ENCODE measurements at places on chromosomes 6 and 20. TPM values are rescaled to one million over a fixed set of nuclear protein-coding genes. Genes with fewer than 3 reads are reported as not detected.

- H3K4me1 ChIP-seq = no peaks in the 10 kb centered on the region
- H3K27me3 ChIP-seq = peaks cover 12% of the 10 kb centered on the region
- no peak overlapping the region for H3K4me3 ChIP-seq
- DNase-seq = no peak
Observed at GRCh38 chr6:6052216-6052615, 45.5 kb upstream of the NRN1 start.

DNA sequence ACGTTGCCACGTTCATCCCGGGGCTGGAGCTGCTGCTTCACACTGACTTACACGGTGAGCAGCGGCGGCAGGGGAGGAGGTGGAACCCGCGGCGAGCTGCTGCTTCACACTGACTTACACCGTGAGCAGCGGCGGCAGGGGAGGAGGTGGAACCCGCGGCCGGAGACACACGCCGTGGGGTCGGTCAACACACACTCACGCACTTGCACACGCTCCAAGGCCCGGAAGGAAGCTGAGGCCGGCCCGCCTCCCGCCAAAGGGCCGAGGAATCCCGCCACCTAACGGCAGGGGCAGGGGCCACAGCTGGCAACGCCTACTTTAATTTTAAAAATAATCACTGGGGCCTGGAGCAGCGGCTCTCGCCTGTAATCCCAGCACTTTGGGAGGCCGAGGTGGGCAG is 94.4 kb upstream of the FOXC1 start:
- no peak overlapping the region for H3K4me3 ChIP-seq
- no peak for DNase-seq
- no peaks in the 10 kb centered on the region for H3K27me3 ChIP-seq
- no peak overlapping the region for H3K27ac ChIP-seq

GRCh38 chr20:19901226-19901625 is 115.9 kb upstream of the NAA20 start:
- peaks cover 36% of the 10 kb centered on the region for H3K4me1 ChIP-seq
- H3K36me3 ChIP-seq = peaks cover 5% of the 10 kb centered on the region
- peak overlapping the region; percentile 39 for H3K27ac ChIP-seq
- peak; percentile 59 for DNase-seq
- no peak overlapping the region for H3K4me3 ChIP-seq
- H3K27me3 ChIP-seq = no peaks in the 10 kb centered on the region

The AKAP7 gene
- polyA plus RNA-seq = 4.9 TPM

- no peak for DNase-seq
- peaks cover 2% of the 10 kb centered on the region for H3K27me3 ChIP-seq
- H3K4me3 ChIP-seq = no peak overlapping the region
- H3K36me3 ChIP-seq = no peaks in the 10 kb centered on the region
- H3K27ac ChIP-seq = no peak overlapping the region
- no peaks in the 10 kb centered on the region for H3K4me1 ChIP-seq
Observed at GRCh38 chr6:40258531-40258930, 324.3 kb upstream of the MOCS1 start.

The LBP gene
- not detected for polyA plus RNA-seq

The PSMB8 gene
- 487 TPM for polyA plus RNA-seq

The FAM217A gene
- not detected for polyA plus RNA-seq

DNA sequence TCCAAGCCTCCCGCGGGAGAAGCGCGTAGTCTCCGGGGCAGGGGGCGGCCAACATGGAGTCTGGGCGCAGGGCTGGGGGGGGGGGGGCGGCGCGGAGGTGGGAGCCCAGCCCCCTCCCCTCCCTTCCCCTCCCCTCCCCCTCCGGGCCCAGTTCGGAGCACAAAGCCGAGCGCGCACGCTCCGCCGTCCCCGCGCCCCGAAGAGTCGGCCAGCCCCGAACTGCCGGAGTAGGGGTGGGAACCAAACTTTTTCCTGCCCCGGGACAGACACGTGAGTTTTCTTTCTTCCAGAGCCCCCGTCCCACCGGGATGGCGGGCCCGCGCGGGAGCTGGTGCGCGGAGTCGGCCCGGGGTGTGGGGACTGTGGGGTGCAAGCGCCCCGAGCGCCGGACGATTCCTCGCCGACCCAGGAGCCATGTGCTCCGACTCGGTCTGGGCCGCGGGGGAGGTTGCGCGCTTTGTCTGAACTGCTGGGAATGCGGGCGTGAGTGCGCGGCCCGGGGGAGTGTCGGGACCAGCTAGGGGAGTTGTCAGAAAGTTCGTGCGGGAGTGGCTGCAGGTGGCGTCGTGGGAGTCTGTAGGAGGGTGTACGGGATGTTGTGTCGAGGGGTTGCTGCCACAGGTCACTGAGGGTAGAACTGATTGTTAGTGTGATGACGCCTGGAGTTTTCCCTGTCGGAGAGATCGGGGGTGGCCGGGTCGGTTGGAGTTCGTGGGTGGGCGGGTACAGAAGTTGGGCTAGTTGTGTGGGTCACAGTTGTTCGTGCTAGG is 1.2 kb downstream of the TGIF2 start:
- peak; percentile 31 for DNase-seq
- H3K4me3 ChIP-seq = peak overlapping the region; percentile 91
- peaks cover 3% of the 10 kb centered on the region for H3K27me3 ChIP-seq
- H3K36me3 ChIP-seq = peaks cover 12% of the 10 kb centered on the region

The ACTL10 gene
- 1.2 TPM for polyA plus RNA-seq

DNA sequence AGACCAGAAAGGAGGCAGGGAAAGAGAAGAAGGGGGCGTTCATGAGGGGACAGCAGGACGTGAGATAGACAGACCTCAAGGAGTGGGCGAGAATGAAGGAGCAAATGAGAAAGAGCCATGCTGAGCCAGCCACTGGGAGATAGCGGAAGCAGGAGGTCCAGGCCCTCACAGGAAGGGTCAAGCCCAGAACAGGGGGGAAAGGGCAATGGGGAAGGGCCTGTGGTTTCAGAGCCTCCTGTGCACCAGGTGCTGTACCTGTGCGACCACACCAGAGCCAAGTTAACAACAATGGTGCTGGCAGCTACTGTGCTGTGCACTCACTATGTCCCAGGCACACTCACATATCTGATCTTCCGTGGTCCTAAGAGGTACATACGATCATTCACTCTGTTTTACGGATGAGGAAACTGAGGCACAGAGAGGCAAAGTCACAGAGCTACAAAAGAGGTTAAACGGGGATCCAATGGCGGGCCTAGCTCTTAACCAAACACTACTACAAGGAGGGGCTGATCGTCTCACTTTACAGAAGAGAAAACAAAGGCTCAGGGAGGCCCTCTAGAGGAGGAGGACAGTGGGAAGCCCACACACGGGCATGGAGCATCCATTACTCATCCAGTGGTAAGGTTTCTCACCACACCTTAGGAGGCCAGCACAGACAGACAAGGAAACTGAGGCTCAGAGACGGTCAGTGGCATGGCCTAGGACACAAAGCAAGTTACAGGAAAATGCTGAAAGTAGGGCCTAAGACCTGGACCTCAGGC is 129.1 kb downstream of the PREX1 start:
- H3K36me3 ChIP-seq = peaks cover 94% of the 10 kb centered on the region
- H3K27ac ChIP-seq = no peak overlapping the region
- peaks cover 14% of the 10 kb centered on the region for H3K4me1 ChIP-seq
- H3K27me3 ChIP-seq = no peaks in the 10 kb centered on the region

DNA sequence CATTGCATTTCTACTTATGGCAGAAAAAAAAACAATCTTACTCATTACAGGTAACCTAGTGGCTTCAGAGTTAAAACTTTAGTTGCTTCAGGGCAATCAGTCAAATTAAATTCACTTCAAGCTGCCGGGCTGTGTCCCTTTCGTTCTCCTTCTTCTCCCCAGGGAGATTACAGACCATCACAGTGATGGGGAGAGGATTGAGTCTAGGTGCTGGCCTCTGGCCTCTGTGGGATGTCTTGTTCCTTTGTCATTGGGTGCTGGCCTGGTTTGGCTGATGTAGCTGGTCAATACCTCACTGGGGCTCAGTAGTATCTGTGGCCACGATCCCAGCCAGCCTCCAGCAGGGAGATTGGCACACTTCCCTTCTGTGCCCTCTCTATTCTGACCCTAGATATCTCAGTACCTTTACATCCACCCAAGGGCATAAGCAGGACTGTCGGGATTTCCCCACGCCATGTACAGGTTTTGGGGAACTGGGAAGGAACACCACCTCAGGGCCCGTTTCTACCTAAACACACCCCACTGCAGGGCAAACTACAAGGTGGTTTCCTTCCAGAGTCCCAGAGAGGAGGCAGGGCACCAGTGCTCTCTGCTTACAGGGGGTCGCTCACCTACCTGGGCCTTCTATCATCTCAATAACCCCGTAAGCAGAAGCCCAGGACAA is 15.4 kb downstream of the FYN start:
- H3K36me3 ChIP-seq = no peaks in the 10 kb centered on the region
- no peak overlapping the region for H3K4me3 ChIP-seq
- DNase-seq = no peak
- H3K27me3 ChIP-seq = no peaks in the 10 kb centered on the region
- H3K4me1 ChIP-seq = peaks cover 20% of the 10 kb centered on the region

- no peak overlapping the region for H3K27ac ChIP-seq
- H3K4me3 ChIP-seq = no peak overlapping the region
- no peaks in the 10 kb centered on the region for H3K4me1 ChIP-seq
- H3K27me3 ChIP-seq = no peaks in the 10 kb centered on the region
Observed at GRCh38 chr6:14326774-14327173, 209.2 kb downstream of the CD83 start.

GRCh38 chr6:35024551-35025054 is 116.5 kb downstream of the TCP11 start:
- peak; percentile 60 for DNase-seq
- H3K27ac ChIP-seq = peak overlapping the region; percentile 17
- peaks cover 67% of the 10 kb centered on the region for H3K36me3 ChIP-seq
- H3K4me3 ChIP-seq = no peak overlapping the region

The IPCEF1 gene
- 14.7 TPM for polyA plus RNA-seq

GRCh38 chr6:506920-507622 is 115.5 kb downstream of the IRF4 start:
- no peak overlapping the region for H3K27ac ChIP-seq
- DNase-seq = no peak
- H3K4me3 ChIP-seq = no peak overlapping the region
- H3K36me3 ChIP-seq = peaks cover 5% of the 10 kb centered on the region
- no peaks in the 10 kb centered on the region for H3K4me1 ChIP-seq

GRCh38 chr6:169424821-169425240 is 171.2 kb upstream of the THBS2 start:
- H3K27ac ChIP-seq = no peak overlapping the region
- H3K27me3 ChIP-seq = no peaks in the 10 kb centered on the region
- no peak overlapping the region for H3K4me3 ChIP-seq
- H3K36me3 ChIP-seq = no peaks in the 10 kb centered on the region

DNA sequence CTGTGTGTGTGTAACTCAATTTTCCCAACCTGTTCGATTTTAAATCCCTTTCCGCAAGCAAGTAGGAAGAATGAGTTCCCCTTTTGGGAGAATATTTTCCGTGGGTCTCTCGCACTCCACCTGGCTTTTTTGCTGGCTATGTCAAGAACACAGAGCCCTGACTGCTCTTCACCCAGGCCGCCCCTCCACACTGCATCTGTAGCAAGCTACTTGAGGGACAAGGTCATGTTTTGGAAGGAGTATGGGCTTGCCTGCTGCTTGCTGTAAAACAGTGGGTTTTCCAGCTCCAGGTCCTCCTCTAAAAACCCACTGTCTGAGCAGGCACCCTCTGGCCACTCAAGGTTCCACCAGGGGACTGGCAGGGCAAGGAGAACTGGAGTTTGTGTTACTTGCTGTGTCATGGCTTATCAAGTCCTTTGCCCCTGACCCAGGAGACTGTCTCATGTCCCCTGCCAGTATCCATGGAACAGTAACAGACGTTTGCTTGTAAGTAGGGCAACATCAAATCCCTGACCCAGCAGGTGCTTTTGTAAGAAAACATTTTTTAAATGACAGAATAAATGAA is 35.5 kb upstream of the SYNJ2 start:
- no peaks in the 10 kb centered on the region for H3K27me3 ChIP-seq
- H3K4me1 ChIP-seq = no peaks in the 10 kb centered on the region
- DNase-seq = no peak
- peaks cover 11% of the 10 kb centered on the region for H3K36me3 ChIP-seq
- no peak overlapping the region for H3K27ac ChIP-seq
- H3K4me3 ChIP-seq = no peak overlapping the region

- no peaks in the 10 kb centered on the region for H3K36me3 ChIP-seq
- no peak for DNase-seq
- no peaks in the 10 kb centered on the region for H3K4me1 ChIP-seq
- H3K4me3 ChIP-seq = no peak overlapping the region
Observed at GRCh38 chr6:23002044-23002619, 432.8 kb downstream of the HDGFL1 start.

The SH3BGRL2 gene
- polyA plus RNA-seq = 0.28 TPM

GRCh38 chr20:10359621-10360040 is 74.4 kb downstream of the MKKS start:
- H3K4me1 ChIP-seq = no peaks in the 10 kb centered on the region
- no peaks in the 10 kb centered on the region for H3K36me3 ChIP-seq
- no peak for DNase-seq

- no peaks in the 10 kb centered on the region for H3K27me3 ChIP-seq
- no peaks in the 10 kb centered on the region for H3K36me3 ChIP-seq
- no peak for DNase-seq
- no peak overlapping the region for H3K4me3 ChIP-seq
Observed at GRCh38 chr6:83062225-83062624, 3.4 kb downstream of the UBE3D start.

DNA sequence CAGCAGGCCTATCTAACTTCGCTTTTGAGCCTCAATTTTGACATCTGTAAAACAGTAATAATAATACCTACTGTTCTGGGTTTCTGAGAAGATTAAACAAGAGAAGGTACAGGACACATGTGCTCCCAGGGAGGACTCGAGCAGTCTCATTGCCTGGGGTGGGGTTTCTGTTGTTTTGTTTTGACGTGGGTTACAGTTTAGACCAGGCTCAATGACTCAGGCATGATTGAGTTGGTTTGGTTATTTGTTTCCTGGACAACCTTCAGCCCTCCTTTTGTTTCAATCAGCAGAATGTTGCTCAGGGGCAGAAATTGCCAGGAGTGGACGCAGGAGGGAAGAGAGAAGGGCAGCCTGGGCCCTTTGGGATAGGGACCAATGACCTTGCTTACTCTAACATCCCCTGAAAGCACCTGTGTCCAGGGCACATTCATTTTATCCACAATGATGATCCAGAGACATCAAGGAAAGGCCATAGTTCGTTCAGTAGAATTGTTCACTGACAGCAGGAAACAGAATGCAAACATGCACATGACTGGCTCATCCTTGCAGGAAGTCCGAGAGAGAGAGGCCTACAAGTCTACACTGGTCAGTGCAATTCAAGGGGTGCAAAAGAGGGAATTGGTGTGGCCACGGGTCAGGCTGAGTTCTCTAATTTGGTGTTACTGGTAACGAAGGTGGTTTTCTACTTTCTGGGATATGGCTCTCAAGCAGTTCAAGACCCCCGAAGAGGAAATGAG is 74.5 kb upstream of the MRPS10 start:
- H3K27me3 ChIP-seq = no peaks in the 10 kb centered on the region
- no peak for DNase-seq
- H3K36me3 ChIP-seq = peaks cover 42% of the 10 kb centered on the region
- H3K4me3 ChIP-seq = no peak overlapping the region
- peaks cover 34% of the 10 kb centered on the region for H3K4me1 ChIP-seq
- H3K27ac ChIP-seq = no peak overlapping the region

The NFATC2 gene
- polyA plus RNA-seq = 0.03 TPM

The VGLL2 gene
- polyA plus RNA-seq = not detected

The SYNDIG1 gene
- not detected for polyA plus RNA-seq

Measured in CD14-positive monocyte (primary cell).